CD4-positive, alpha-beta T cell treated with Interleukin-17A for 1 hour (primary cell): ENCODE measurements at places on chromosomes 12 and 14.

- no peak for DNase-seq
These were observed 63.1 kb downstream of the PLEKHG7 start for GRCh38 chr12:92765871-92766270.

DNA sequence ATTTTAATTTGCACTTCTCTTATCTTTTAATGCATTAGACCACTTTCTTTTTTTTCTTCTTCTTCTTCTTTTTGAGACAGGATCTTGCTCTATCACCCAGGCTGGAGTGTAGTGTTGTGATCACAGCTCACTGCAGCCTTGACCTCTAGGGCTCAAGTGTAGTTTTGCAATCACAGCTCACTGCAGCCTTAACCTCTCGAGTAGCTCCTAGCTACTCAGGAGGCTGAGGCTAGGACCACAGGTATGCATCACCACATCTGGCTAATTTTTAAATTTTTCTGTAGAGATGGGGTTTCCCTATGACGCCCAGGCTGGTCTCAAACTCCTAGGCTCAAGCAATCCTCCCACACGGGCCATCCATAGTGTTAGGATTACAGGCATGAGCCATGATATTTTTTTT, 12.7 kb downstream of the TMED8 start:
- DNase-seq: no peak

GRCh38 chr12:94777936-94778335, 127.6 kb upstream of the TMCC3 start:
- DNase-seq: no peak

DNA sequence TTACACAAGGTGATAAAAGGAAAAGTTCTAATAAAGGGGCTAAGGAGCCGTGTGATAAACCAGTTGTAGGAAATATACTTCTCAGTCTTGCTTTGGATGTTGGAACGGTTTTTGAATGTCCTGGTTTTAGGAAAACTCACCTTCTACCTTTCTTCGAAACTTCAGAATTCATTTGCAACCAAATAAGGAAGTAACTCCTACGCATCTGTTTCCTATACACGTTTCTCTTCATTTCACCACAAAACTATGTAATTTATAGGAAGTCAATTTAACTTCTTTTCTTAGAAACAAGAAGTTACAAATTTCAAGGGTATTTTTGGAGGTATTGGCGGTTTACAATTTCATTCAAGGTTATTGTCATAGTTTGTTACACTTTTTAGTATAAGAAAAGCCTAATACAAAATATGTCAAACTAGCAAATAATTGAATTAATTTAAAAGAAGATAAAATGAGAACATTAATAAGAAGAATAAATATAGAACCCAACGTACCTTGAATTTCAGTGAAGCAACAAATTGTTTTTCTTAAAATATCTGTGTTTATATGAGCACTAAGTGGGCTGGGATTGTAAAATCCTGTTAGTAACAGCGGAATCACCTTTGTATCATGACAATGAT, 33.2 kb upstream of the CD69 start:
- peak; percentile 55 for DNase-seq

DNA sequence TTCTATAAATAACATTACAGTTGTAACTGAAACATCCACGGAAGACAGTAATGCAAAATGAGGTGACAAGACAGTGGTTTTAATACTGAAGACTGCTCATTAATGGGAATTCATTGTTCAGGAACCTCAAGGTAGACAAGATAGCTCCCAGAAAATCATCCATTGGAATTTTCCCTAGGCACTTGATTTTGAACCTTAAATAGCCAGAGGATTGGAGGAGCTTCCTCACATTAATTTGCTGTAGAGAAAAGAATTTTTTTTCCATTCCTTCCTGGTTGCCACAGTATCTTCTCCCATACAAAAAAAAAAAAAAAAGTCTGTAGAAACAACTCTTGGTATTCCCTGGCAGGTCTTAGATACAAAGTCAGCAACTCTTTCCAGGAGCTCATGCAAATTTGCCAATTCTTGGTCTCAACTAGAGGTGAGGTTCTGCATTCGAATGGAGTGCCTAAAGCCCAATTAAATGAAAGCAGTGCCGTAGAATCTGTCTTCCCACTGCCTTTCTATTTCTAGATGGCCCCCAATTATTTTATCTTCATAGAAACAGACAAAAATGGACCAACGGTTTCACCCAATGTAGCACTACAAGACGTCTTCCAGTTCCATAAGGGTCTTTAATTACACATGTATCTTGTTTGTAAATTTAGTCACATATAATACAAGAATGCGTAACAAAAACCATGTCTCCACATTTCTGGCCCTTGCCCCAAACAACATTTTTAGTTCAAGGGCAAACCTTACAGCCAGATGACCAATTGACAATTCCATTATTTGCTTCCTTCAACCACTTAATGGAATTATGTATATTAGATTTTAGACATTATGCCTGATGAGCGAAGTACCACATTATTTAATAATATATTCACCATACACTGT, 13.5 kb downstream of the SLC38A2 start:
- DNase-seq: no peak

GRCh38 chr12:39329018-39329417, 113.9 kb downstream of the KIF21A start:
- no peak for DNase-seq

DNA sequence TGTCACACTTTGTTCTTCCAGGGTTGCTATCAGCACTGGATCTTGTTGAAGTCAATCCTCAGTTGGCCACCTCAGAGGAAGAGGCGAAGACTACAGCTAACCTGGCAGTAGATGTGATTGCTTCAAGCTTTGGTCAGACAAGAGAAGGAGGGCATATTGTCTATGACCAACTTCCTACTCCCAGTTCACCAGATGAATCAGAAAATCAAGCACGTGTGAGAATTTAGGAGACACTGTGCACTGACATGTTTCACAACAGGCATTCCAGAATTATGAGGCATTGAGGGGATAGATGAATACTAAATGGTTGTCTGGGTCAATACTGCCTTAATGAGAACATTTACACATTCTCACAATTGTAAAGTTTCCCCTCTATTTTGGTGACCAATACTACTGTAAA, 23.7 kb downstream of the VTI1B start:
- DNase-seq: no peak

- no peak for DNase-seq
These were observed 31.3 kb downstream of the ACTN1 start for GRCh38 chr14:68947802-68948201.

- DNase-seq: no peak
These were observed 196.9 kb downstream of the KITLG start for GRCh38 chr12:88383405-88383804.

GRCh38 chr12:180445-180844, 33.5 kb downstream of the SLC6A12 start:
- peak; percentile 3 for DNase-seq

- DNase-seq: no peak
These were observed 9.8 kb downstream of the ZNF605 start for GRCh38 chr12:132946246-132946820.

- no peak for DNase-seq
These were observed 1.1 kb downstream of the KMT2D start for GRCh38 chr12:49059299-49060171.

DNA sequence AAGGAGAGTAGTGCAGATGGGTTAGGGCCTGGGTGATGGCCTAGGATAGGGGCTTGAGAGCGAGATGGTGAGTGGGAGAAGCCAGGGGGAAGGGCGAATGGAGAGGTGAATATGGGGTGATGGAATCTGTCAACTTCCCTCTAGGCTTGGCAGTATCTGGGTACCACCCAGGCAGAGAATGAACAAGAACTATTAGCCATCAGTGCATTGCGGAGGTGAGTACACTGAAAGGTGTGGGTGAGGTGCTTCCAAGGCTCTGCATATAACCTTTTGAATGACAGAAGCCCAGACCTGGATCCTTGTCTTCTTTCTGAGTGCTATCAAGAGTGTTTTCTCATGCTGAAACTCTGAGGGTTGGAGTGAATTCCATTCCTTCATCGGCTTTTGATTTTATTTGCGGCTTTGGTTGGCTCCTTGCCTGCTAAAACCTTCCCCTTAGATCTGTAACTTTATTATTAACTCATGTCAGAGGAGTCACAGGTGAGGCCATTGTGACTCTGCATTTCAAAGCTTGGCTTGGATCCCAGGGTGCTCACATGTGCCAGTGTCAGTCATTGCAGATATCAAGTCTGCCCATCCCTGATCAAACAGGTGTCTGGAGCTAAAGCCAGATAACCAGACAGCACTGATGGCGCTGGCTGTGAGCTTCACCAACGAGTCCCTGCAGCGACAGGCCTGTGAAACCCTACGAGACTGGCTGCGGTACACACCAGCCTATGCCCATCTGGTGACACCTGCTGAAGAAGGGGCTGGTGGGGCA, 18.6 kb downstream of the PEX5 start:
- DNase-seq: no peak

GRCh38 chr12:103279444-103279843, 216.3 kb downstream of the C12orf42 start:
- DNase-seq: no peak

DNA sequence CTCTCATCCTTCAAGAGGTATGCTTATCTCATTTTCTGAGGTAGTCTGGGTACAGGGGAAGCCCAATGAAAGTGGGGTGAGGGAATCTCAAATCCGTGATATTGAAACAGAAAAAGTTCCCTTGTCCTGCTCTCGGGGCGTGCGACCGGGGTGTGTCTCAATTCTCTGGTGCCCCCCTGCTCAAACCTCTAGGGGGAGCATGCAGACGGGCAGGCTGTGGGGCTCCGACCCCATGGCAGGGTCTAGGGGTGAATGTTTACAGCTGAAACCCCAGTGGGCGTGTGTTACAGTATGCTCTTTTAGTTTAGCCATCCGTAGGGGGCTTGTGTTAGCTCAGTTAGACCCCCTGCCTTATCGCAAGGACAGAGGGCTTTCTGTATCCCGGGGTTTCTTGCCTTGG, 68.7 kb downstream of the PTPRQ start:
- no peak for DNase-seq

DNA sequence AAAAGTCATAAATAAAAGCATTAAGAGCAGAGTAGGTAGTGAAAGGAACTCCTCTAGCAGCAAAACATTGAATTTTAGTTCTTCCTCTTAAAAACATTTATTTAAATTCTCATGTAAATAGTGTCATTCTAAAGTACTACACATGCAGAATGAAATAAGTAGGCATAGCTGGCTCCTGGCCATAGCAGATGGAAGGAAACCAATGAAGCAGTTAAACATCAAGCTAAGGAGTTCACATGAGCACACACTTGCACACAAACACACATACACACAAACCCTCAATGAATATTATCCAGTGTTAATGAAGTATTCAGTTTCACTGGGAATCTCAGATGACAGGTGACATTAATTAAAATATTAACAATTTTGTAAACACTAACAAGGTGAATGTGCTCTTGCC, 69.3 kb downstream of the SLC35F4 start:
- no peak for DNase-seq

GRCh38 chr14:74412753-74413152, 13.3 kb downstream of the SYNDIG1L start:
- no peak for DNase-seq

DNA sequence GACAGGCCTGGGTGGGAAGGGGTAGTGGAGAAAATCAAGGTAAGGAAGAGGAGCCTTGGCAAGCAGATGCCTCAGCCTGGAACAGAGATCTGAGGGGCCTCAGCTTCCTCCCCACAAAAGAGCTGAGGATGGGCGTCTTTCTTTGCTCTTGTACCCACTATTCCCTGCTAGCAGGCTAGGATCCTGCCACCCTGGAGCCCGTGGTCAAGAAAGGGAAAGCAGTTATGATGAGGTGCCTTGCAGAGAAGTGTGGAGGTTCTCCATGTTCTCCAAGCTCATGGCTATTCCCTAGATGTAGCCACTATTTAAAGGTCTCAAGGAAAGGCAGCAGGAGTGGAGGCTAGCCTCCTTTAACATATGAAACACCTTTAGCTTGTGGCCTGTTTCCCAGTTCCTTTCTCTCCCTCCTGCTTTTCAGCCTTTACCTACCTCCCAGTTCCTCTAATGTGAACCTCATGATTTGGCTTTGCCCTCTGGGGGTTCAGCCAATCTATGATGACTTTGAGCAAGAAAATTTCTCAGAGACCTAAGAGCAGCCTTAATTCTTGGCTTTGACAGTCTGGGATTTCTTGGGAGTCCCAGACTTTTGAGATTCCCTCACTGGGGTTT, 1.1 kb downstream of the IKZF4 start:
- DNase-seq: no peak

DNA sequence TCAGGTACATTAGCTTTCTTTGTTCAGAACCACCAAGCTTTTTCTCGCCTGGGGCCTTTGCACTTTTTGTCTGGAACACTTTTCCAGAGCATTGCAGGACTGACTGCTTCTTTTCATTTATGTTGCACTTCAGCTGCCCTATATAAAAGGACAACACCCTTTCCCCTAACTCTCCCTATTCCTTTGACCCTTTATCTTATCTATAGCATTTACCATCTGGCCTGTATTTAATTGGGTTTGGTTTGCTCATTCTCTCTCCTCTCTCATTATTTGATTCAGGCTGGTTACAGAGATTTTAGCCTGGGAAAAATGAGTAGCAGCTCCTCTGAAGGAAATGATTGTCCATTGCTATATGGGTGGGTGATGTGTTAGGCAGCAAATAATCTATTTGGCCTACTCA, 165.4 kb downstream of the KICS2 start:
- no peak for DNase-seq

- DNase-seq: no peak
These were observed 1908.1 kb upstream of the SEL1L start for GRCh38 chr14:83441801-83442200.

- DNase-seq: no peak
These were observed 98.1 kb downstream of the TMEM132C start for GRCh38 chr12:128365032-128365431.

GRCh38 chr14:35355981-35356841, 48.3 kb downstream of the NFKBIA start:
- DNase-seq: no peak

GRCh38 chr14:78359581-78359980, 189.4 kb downstream of the NRXN3 start:
- no peak for DNase-seq

DNA sequence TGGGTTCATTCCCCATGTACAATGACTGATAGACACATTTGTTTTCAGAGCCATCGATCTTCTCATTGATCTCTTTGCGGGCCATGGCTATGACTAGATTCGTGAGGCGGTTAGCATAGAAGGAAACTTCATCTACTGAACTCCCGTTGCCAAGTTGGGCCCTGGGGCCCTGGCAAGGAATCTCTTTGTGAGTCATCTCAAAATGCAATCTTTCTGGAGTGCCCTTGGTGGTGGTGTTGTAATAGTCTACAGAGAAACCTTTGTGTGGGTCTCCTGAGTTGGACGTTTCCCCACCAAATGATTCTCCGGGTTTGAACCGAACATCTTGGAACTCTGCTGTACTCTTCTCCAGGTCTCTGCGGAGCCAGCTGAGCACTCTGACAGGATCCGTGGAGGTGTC, 20.4 kb downstream of the AKAP3 start:
- DNase-seq: no peak

- no peak for DNase-seq
These were observed 107.5 kb upstream of the PARP11 start for GRCh38 chr12:3980504-3981272.
